Germinal center (tissue), 1 donor: ENCODE measurements at places on chromosomes 2 and 18.
A peak's percentile ranks its signal among the peaks of the same experiment; 100 is the strongest.

GRCh38 chr2:144942516-144943256 is 422.8 kb upstream of the ZEB2 start:
- DNase-seq = no peak

- DNase-seq = no peak
Measured at GRCh38 chr2:73906847-73907505, 14.2 kb downstream of the ACTG2 start.

- no peak for DNase-seq
Measured at GRCh38 chr2:31324016-31324633, 90.2 kb downstream of the EHD3 start.

DNA sequence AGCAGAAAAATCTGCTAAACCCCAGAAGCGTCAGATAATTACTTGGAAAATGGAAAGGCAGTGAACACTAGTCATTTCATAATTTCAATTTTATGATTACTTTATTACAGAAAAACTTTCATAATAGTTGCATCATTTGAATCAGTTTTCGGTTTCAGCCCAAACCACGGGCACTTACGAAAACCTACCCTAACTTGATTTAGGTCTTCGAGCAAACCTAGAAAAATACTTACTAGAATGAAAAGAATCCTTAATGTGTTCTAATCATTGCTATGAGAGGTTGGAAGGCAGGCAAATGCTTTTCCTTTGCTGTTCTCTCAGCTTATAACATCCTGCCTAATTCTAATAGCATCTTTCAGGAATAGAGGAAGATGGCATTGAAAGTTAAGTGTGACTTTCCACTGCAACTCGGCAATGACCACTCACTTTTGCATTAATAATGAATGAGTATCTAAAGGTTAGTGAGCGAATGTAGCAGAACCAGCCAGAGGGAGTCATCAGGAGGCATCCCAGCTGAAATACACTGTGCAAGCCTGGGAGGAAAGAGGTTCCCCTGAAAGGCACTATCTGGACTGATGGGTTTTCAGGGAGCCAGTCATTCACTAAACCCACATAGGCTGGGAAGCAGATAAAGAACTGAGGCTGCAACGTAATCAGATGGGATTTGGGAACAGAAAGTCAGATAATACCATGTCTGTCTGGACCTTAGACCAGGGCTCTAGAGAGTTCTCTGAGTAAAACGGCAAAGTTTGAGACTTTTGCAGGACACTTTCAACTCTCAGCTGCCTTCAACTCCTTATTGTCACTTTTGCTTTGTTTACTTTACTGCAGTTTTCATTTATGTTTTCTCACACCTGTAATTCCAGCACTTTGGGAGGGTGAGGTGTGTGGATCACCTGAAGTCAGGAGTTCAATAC is 520.8 kb downstream of the RNF144A start:
- DNase-seq = no peak

- no peak for DNase-seq
Measured at GRCh38 chr2:54419388-54419787, 36.7 kb upstream of the SPTBN1 start.

DNA sequence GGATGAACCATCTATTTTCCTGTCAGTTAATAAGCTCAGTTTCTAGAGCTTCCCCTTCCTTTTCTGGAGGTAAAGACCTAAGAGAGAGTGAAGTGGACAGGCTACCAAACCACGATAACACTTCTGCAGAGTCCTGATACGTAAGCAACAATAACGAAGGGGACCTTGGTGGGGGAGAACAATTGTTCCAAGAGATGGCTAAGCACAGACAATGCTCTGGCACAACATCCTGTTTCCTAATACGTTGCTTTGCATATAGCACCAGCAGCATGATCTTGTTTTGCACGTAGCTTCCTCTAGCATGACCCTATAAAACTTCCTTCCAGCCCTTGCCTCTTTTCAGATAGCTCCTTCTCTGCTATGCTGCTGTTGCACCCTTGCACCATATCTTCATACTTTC is 247.3 kb downstream of the RAD51AP2 start:
- peak; percentile 6 for DNase-seq

DNA sequence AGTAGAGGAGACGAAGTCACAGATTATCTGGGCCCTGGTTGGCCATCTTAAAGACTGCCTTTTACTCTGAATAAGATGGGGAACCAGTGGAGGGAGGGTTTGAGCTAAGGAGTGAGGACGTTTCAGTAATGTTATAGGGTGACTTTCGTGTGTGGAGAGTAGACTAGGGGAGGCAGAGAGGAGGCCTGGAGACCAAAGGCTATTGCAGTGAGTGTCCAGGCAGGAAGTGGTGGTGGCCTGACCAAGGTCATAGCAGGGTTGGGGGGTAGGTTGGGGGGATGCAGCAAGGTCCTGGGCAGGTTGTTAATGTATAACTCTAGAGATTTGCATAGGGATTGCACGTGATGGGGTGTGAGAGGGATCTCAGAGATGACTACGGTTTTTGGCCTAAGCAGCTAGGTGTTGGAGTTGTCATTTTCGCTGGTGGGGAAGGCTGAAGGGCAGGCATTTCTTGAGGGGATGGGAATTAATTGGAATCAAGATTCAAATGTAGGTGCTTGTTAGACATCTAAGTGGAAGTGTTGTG is 4.9 kb downstream of the CEP192 start:
- DNase-seq = no peak

- no peak for DNase-seq
Measured at GRCh38 chr2:85911814-85912692, 23.3 kb upstream of the ST3GAL5 start.

DNA sequence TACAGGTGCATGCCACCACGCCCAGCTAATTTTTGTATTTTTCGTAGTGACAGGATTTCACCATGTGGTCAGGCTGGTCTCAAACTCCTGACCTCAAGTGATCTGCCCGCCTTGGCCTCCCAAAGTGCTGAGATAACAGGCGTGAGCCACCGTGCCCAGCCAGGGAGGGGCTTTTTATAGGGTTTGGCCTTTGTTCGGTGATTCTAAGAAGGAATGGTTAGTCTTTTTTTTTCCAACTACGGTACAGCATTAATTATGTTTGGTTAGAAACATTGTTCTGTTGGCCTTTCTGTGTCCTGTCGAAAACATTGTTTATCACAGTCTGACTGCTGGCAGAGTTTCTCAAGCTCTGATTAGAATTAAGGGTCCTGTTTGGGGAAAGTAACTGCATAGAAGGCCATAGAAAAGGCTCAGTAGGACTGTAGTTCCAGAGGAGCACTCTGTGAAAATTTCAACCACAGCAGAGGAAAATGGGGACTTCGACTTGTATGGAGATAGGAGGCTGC is 19.3 kb upstream of the SMCHD1 start:
- DNase-seq = no peak

- DNase-seq = no peak
Measured at GRCh38 chr2:9889812-9890261, 46.6 kb downstream of the TAF1B start.

DNA sequence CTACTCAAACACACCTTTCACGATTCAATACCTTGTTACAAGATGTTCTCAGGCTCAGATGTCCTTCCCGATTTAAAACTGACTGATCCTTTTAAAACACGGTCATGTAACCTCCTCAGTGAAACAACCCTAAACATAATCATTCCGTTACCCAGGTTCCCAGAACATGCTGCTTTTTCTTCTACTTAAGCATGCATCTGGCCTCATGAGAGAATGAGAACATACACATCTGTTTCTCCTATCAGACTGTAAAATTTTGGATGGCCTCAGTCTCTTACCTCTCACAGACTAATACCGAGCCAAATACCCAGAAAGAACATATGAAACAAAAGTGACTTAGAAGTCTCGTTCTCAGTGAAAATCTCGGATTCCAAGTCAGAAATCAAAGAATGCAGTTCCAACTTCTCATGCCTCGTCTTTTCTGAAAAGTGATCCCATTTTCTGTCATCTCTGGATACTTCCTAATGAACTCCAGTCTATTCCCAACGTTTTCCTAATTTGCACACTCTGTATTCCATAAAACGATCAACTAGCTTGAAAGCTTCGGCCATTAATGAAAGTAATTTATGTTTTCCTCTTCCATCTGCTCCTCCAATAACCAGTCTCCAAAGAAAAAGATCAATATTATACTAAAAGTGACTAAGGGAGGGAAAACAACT is 919 bp downstream of the SF3B1 start:
- no peak for DNase-seq

DNA sequence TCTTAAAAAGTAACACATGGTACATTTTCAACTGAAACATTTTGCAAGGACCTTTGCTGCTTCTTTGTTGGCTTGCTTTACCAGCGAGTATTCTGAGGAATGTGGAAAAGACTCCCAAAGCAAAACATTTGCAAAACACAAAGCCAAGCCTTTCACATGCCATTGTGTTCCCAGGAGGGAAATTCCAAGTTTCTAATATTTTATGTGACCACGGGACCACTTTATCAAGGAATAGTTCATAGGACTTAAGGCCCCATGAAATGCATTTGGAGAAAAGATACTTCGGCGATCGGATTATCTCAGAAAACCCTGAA is 26.2 kb downstream of the CYP27C1 start:
- no peak for DNase-seq

DNA sequence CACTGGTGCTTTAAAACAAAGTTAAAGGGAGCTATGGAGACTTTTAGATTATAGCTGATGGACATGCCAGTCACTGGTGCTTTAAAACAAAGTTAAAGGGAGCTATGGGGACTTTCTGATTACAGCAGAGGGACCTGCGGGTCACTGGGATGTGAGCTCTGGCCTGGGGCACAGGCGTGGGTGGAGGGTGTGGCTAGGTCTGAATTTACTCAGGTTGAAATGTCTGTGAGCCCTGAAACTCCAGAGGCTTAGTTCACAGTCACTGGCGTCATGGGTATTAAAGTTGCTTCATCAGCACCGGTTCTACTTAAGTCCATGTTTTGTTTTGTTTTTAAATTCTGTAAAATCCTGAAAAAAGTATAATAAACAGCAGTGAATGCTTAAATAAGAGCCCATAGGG is 49.0 kb upstream of the TMEM18 start:
- DNase-seq = no peak

DNA sequence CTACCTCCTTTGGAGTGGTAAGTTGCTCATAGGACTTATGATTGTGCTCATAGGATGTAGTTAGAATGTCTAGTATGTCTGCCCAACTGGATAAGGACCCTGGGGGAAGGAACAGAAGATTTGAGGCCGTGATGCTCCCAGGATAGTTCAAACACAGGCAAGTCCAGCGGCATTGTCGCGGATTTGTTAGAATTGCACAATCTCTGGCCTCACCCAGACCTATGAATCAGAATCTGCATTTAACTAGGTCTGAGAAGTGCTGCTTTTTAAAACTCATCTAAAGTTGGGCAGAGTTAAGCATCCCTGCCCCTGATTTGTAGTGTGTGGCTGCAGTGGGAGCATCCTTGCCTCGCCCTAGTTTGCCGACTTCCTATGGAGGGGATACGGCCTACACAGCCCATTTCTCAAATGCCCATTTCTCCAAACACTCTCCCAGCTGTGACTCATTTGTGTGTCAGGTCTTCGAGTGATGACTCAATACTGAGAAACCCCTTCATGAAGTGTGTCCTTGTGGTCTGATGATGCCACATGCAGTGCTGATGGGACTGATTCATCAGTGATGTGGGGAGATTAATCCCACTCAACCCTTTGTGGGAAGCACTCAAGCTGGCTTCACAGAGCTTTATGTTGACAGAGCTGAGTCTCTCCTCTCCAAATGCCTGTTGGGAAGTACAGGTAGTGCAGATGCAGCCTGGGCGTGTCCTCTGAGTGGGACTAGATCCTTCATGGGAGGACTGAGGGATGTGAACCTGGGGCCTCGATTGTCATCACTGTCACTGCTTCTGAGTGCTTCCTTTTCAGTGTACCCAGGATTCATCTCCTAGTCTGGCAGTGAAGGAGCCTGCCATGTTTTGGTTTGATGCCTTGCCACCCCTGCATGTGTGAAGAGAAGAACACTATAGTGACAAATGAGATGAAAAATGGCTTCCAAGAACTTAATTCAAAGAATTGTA is 18.7 kb downstream of the SMIM21 start:
- DNase-seq = no peak

DNA sequence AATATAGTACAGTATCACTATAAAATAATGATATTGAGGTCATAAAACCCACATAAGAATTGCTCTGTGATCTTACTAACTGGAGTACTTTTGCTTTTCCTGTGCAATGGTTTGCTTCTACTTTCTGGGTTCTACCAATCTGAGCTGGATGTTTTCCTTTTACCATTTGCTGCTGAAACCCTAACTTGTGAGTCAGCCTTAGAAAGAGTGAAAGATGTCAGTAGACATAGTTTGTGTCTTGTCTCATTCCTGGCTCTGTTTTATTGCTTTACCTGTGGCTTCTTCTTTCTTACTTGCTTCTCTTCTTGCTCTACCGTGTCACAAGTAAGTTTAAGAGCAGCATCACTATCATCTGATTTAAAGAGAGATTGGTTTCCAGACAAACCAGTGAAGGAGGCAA is 61.0 kb downstream of the MBD2 start:
- DNase-seq = no peak

- DNase-seq = no peak
Measured at GRCh38 chr2:190404487-190404886, 3.7 kb upstream of the MFSD6 start.

GRCh38 chr2:15886231-15886630 is 54.1 kb upstream of the MYCN start:
- no peak for DNase-seq

DNA sequence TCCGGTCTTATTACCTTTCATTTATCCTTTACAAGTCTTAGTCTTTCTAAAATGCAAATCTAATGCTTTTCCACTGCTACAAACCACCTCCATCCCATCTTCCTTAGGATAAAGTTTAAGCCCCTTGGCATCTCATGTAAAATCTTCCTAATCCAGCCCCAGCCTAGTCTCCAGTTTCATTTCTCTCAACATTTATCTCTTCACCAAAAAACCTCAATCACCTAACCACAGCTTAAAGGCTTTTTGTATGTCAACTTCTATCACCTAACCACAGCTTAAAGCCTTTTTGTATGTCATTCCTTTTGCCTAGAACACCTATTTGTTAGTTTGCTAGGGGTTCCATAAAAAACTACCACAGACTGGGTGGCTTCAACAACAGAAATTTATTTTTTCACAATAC is 4.2 kb downstream of the TRAK2 start:
- no peak for DNase-seq
